ENCODE measurements at places on chromosomes 1 and 21.

DNA sequence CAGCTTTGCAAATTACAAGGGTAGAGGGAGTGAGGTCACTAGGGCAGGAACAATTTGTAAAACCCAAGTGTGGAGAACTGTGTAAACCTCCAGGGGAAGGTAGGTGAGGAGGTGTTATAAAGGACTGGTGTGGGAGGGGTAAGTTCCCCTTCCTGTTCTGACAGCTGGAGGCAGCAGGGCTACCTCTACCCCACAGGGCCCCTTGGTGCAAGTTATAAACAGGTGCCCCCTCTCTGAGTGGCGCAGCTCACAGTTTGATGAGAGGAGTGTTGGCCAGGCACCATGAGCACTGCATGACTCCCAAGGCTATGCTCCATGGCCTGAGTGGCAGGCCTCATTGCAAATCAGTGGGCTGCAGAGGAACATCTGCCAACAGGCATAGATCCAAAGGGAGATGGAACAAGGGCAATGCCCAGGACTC, 41.0 kb downstream of the MFSD2A start:
- no peak for DNase-seq

DNA sequence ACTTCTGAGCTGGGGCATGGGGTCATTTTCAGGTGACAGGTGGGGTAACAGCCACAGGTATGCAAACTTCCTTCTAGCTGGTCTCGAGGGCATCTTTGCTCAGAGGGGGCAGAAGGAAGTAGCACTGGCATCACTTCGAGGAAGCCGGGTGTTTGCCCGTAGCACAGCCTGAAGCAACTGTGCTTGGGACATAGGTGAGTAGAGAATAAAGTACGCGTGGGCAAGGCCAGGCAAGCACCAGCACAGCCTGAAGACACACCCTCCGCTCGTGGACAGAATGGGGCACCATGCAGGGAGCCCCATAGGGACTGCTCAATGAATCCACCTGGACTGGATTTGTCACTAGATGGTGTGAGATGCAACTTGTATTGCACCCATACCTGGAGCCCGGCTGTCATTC, 167.1 kb downstream of the KCNJ6 start:
- no peak for DNase-seq

- no peak for DNase-seq
Observed at GRCh38 chr1:41809692-41810091, 109.0 kb downstream of the HIVEP3 start.

- DNase-seq: no peak
Observed at GRCh38 chr1:186757851-186758250, 70.9 kb upstream of the PLA2G4A start.

GRCh38 chr1:24828183-24828886, 83.1 kb downstream of the CLIC4 start:
- no peak for DNase-seq

DNA sequence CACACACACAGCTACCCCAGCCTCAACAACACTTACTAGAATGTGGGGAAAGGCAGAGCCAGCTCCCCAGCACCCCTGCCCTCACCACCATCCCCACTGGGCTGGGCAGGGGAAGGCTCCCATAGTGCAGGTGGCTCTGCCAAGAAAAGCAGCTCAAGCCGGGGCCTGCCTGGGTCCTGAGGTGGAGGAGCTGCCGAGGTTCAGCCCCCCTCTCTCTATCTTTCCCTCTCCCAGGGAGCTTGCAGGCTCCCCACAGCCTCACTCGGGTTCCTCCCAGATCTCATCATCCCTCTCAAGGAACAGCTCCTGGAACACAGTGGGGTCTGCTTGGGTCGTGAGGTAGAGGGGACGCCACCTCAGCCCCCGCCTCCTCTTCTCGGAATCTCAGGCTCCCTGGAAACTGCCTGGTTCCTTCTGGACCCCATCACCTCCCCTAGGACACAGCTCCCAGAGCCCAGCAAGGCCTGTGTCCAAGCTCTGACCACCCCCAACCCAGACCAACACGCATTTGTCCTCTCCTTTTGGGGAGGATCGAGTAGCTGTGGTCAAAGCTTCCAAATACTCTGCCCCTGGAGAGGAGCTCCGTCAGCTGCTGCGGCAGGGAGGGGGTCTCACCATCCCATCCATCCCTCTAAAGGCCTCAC, 704 bp downstream of the S100A16 start:
- DNase-seq: no peak

DNA sequence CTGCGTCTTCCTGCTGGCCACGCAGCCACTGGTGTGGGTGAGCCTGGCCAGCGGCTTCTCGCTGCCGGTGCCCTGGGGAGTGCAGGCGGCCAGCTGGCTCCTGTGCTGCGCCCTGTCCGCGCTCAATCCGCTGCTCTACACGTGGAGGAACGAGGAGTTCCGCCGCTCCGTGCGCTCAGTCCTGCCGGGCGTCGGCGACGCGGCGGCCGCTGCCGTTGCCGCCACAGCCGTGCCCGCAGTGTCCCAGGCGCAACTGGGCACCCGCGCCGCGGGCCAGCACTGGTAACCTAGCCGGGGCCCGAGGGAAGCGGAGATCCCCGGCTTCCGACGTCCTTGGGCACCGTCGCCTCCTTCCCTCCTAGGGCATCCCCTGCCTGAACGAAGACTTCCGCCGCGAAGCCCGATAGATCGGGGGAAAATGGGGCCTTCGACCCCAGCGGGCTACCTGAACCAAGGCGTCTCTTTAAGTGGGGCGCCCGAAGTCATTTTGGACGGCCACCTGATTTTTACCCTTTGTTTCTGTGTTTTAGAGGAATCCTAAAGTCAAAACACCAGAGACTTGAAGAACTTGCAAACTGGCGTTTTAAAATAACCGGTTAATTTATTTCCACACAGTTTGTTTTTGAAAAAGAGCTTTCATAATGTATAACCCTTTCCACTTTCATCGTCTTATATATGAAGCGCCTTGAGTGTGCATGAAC, 2.0 kb downstream of the GPR88 start:
- DNase-seq: no peak

GRCh38 chr1:22878626-22879025, 94.0 kb downstream of the LACTBL1 start:
- no peak for DNase-seq

GRCh38 chr21:31346256-31346821, 2.3 kb upstream of the TIAM1 start:
- DNase-seq: no peak

- no peak for DNase-seq
Observed at GRCh38 chr1:220137019-220137786, 43.3 kb downstream of the IARS2 start.
